IPS DF 19.7 (cell line): ENCODE measurements at places on chromosomes 2 and 18.

DNA sequence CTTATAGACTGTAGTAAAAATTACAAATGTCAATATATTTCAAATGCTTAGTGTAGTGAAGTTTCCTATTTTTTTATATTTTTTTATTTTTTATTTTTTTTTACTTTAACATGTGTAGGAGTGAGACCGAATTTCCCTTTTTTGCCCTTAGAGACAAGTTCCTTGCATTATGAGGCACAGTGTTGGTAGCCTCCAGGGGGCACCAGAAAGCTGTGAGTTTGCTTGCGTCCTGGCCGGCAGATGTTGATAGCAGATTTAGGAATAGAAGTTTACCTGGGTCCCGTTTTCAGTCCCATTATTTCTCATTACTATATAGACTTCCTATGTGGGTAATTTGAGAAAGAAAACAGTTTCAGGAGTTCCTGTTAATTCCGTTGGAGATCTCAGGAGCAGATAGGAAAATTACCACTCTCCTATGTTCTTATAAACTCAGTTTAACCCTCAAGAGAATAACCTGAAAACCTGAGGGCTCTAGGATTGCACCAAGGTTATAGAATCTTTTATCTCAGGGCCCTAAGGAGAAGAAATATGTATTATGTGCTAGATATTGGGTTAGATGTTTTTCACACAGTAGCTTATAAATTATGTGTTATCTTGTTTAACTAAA is 157.5 kb upstream of the SESTD1 start:
- no peak for DNase-seq

DNA sequence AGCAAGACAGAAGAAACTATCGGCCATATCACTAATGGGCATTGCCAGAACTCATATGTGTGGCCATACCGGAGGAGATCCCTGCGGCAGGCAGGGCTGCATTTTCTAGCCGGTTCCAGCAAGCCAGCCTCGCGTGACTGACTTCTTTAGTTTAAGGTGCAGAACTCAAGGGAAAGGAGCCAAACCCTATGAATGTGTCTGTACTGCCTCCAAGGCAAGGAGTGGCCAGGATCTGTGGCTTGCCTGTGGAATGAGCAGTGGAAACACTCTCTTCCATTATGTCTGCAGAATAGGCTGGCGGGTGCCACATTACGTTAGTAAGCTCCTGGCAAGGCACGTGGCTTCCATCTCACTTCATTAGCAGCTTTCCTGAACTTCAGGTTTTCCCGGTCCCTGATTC is 137.6 kb downstream of the ATL2 start:
- DNase-seq = no peak

- no peak for DNase-seq
Observed at GRCh38 chr2:216224388-216224787, 115.2 kb downstream of the XRCC5 start.

GRCh38 chr2:8314063-8314462 is 367.8 kb upstream of the ID2 start:
- DNase-seq = no peak

DNA sequence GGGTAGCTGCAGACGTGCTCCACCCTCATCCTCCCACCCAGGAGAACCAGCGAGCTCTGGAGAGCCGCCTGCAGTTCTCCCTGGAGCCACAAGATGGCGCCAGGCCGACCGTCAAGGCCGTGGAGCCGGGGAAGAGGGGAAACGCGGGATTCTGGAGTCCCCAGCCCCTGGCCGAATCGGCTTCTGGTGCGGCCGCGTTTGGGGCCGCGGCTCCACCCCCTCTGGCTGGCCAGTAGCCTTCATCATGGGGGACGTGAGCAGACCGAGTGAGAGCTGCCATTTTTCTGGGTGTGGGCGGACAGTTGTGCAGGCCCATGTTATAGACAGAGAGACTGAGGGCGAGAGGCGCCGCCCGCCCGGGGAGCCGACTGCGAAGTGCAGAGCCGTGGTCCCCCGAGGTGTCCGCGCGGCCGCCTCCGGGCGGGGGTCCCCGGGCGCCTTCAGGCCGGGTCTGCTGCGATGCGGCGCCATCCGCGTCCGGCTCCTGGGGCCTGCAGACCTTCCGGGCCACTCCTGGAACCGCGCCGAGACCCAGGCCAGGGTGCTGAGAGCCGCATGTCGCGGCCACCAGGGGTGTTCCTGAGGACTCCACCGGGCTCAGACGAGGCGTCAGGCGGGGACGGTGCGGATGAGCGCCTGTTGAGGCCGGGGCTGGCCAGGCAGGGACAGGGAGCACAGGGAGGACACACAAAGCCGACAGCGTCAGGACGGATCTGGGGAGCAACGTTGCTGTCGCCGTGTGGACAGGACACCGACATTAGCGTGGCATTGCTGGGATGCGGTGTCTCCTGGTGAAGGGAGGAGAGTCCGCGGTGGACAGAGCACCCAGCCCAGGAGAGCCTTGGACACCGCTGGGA is 418.2 kb upstream of the HS6ST1 start:
- peak; percentile 50 for DNase-seq

GRCh38 chr2:177149155-177149503 is 63.5 kb upstream of the HNRNPA3 start:
- DNase-seq = no peak

GRCh38 chr2:9747396-9747795 is 95.9 kb upstream of the TAF1B start:
- DNase-seq = no peak

GRCh38 chr18:29250843-29251242 is 1073.9 kb upstream of the CDH2 start:
- DNase-seq = no peak
